ENCODE measurements at places on chromosomes 2 and 18.

GRCh38 chr2:41723526-41723925, 324.3 kb upstream of the PKDCC start:
- DNase-seq, result no peak

- DNase-seq, result no peak
Measured at GRCh38 chr2:76008001-76008702, 297.4 kb upstream of the GCFC2 start.

- DNase-seq, result no peak
Measured at GRCh38 chr2:51013079-51013932, 18.6 kb downstream of the NRXN1 start.

DNA sequence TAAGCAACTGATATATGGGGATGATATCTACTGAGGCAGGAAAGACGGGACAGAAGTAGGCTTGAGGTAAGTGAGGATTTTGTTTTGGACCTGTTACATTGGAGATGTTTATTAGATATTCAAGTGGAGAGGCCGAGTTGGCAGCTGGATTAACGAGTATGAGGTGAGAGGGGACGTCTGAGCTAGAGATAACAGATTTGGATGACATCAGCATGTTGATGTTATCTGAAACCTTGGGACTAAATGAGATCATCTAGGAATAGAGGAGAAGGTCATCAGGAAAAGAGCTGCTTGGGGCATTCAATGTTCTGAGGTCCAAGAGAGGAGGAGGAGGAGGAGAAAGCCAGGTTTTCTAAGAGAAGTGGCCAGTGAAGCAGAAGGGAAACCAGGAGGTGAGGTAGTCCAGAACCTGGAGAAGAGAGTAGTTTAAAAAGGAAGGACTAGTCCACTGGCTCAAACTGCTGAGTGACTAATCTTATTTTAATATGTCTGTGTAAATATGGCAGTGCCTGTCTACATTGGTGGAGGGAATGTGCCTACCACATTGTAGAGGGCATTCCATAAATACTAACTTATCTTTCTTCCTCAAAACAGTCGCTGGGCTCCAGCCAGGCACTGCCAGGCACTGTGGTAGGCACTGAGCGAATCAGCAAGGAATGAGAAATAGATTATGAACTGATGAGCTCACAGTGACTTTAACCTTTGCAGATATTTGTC, 488.3 kb downstream of the DLGAP1 start:
- peak; percentile 41 for DNase-seq

DNA sequence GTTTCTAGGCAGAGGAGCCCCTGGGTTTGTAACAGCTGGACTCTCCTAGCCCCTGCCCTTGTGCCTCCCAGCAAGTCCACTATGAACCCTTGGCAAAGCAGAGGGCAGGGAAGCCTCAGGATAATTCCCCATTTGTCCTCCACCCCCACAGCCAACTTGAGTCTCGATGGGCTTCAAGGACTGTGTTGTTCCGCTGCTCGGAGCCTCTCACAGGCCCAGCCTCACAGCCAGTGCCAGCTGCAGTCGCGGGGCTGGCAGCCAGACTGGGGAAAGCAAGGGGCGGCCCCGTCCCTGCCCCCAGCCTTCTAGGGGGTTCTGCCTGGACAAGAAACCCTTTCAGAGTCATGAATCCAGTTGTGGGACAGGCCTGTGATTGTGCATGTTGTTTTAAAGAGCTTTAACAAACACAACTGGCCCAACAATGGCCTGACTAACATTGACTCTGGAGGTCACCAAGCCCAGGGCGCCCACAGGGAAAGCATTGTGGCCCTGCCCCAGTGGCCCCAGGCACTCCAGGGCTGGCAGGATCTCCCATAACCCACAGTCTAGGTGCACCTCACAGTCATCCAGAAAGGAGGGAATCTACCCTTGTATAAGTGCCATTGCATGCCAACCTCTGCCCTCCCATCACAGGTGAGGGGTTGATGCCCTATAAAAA, 71.8 kb upstream of the DAPL1 start:
- DNase-seq, result no peak

DNA sequence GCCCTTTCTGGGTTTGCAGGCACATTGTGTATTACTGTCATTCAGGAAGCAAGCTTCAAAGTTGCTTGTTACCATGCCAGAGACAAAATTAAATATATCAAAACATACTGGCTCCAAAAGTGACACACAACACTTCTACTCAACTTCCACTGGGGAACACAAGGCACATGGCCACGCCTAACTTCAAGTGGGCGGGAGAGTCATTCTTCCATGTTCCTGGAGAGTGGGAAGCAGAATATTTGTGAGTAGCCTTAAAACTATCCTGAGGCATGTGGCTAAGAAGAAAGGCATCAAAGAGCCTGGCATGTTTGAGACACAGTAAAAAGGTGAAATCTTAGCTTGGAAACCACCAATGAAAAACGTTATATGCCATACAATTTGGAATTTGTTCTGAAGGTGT, 90.5 kb upstream of the TACR1 start:
- DNase-seq, result peak; percentile 34

DNA sequence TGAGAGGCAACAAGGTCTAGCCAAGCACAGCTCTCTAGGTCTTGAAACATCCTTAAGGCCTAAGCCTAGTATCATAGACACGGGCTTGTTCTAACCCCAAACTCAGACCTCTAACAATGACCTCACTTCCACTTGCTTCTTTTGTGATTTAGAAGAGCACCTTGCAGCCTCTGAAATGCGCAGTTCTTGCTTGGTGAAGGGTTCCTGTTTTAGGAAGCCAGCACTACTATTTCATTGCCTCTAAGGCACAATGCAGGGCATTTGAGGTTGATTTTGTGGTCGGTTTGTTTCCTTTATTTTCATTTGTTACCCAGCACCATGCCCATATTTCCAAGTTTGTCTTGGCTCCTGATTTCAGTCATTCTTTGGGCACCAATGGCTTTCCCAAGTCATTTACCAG, 117.0 kb upstream of the CYP1B1 start:
- DNase-seq, result no peak

DNA sequence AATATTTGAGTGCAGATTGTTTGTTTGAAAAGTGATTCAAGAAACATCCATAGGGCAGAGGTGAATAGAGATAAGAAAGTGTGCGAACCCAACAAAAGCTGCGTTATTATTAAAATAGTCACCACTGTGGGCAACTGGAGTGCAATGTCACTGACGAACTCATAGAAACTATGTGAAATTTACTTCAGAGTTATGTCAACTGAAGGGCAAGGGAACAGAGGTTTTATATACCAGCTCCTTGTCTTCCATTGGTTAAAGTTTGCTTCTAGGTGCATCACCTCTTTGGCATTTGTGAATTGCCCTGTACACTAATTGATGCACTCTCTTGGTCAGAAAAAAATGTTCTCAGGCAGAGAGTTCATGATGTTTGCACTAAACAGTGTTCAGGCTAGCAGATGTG, 110.5 kb upstream of the NYAP2 start:
- DNase-seq, result no peak

DNA sequence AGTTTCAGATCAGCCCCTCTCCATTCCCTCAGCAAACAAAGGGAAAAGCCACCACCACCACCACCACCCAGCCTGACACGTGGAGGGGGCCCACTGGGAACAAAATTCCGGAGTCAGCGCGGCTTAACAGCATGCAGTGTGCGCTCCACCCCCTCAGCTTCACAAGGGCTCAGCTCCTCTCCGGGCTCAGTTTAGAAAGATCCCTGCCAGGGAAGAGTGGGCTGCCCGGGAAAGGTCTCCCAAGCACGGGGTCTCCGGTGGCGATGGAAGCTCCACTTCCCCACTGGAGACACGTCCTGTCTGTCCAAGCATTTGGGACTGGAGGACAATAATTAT, 55.7 kb downstream of the SNORC start:
- no peak for DNase-seq

DNA sequence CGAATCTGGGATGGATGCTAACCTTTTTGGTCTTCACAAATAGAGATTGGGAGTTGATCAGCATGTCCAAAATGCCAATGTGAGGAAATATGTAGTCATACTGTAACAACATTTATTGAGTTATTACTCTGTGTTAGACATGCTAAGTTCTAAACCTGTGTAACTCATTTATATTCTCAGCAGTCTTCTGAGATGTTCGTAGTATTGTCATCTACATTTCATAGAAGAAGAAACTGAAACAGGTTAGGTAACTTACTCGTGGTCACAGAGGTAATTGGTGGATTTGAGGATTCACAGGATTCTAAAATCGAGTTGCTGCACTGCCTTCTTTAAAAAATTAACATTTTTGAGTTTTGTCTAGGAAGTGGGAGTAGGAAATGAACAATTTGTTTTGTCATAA, 162.1 kb downstream of the UBE2E3 start:
- no peak for DNase-seq

GRCh38 chr2:51994123-51994763, 962.3 kb upstream of the NRXN1 start:
- DNase-seq, result no peak

DNA sequence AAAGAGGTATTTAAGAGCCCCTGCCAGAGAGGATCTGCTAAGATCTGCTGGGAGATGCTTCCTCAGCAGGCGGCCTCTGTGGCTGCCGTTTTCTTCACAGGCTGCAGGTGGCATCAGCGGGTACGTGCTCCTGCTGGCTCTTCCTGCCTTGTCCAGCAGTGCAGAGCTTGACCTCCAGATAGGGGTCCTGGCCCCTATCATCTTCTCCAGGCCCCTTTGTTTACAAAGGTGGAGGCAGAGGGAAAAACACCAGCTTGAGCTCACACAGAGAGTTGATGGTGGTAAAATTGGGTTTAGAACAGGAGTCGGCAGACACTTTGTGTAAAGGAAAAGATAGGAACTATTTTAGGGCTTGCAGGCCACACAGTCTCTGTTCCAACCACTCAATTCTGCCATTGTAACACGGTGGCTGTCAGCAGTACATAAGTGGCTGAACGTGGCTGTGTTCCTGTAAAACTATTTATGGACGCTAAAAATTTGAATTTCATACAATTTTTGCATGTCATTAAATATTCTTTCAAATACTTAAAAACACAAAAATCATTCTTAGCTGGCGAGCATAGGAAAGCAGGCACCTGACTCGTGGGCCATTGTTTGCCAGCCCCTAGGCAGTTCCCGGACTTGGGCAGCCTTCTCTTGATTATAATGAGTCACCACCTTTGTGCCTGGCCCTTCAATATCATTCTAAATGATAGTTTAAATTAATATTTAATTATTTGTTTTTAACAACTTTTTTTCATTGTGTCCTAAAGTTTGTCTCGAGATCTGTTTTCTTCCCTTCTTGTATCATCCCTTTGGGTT, 98.2 kb upstream of the B3GNT7 start:
- DNase-seq, result peak; percentile 29

DNA sequence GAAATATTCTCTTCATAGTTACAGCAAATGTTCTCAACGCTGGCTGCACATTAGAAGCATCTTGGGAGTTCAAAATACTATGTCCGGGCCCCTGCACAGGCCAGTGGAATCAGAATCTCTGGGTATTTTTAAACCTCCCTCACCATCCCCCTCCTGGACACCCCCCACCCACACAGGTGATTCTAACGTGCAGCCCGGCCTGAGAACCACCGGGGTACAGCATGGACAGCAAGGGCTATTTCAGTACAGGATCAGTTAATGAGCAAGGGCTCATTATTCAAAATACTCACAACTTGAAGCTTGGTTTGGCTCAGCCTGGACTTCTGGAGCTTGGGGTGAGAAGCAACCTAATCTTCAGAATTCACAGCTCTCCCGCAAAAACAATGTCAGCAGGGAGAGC, 31.4 kb downstream of the INO80C start:
- no peak for DNase-seq

DNA sequence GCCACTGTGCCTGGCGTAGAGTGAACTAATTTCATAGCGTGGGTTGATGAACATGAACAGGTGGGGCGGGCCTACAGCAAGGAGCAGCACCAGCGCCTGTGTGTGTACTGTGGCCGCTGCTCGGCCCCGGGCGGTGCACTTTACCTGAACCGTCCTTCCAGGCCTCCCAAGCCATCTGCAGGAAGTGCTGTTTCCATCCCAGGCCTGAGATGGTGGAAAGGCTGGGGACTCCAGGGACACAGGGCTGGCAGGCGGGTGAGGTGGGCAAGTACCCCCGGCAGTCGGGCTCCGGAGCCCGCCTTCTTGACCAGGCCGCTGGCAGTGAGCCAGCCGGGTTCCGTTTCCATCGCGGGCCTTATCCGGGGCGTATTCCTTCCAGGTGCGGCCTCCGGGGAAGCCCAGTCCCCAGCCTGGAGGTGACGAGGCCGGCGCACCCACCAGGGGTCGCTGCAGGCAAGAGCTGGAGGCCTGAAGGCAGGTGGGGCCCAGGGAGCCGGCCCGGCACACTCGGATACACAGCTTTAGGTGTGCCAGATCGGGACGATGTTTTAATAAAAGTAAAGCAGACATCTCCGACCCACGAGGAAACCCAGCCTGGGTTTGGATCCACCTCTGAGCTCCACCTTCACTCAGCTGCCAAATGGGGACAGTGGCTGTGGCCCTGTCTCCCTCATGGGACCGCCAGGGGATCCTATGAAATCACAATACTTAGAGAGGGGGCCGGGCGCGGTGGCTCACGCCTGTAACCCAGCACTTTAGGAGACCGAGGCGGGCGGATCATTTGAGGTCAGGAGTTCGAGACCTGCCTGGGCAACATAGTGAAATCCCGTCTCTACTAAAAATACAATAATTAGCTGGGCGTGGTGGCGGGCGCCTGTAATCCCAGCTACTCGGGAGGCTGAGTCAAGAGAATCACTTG, 22.7 kb upstream of the PDIA6 start:
- peak; percentile 28 for DNase-seq

DNA sequence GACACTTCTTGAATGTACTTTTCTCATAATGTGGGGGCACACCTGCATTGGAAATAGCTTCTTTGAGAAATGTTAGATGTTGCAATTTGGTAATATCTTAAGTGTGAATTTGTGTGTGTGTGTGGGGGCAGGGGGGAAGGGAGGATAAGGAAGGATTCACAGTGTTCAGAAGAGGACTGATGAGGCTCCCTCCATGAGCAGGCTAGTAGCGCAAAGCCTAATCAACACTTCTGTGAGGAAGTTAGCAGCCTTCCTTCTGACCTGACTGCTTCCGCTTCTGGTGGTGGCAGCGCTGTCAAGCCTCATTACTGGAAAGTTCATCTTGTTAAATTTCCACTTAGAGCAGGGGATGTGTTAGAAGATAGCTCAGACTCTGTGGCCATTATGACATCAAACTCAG, 295.4 kb upstream of the SPRED2 start:
- no peak for DNase-seq

DNA sequence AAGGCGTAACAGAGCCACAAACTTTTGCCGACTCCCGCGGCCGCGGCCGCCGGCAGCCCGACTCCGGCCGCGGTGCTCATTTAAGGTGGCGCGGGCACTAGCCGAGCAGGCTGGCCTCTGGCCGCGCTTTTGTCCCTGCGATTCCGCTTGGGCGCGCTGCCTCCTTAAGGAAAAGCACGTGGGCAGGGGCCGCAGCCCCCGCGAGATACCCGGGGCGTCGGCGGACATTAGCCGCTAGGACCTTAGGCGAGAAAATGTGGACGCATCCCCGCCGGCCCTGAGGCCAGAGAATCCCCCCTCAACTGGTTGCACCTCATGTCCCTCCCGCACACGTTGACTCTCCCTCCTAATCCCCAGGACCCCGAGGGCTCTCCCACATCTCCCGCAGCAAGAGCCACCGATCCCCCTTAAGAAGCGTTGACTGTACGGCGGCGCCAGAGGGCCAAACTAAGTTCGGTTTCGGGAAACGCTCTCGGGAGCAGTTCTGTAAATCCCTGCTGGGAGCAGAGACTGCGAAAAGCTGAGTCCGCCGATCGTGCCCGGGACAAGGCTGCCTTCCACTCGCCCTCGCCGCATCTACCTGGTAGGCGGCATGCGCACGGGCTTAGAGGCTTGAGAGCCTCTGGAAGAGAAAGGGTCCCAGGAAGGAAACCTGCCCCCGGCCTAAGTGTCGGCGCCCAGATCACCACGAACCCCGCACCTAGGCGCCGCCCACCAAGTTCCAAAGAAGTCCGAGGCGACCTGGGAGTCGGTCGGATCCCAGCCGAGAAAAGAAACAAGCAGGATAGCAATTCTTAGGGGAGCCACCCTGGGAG, 1.8 kb upstream of the SATB2 start:
- peak; percentile 97 for DNase-seq
